Activated CD4-positive, CD25-positive, alpha-beta regulatory T cell (primary cell): ENCODE measurements at places on chromosomes 7 and 10.

DNA sequence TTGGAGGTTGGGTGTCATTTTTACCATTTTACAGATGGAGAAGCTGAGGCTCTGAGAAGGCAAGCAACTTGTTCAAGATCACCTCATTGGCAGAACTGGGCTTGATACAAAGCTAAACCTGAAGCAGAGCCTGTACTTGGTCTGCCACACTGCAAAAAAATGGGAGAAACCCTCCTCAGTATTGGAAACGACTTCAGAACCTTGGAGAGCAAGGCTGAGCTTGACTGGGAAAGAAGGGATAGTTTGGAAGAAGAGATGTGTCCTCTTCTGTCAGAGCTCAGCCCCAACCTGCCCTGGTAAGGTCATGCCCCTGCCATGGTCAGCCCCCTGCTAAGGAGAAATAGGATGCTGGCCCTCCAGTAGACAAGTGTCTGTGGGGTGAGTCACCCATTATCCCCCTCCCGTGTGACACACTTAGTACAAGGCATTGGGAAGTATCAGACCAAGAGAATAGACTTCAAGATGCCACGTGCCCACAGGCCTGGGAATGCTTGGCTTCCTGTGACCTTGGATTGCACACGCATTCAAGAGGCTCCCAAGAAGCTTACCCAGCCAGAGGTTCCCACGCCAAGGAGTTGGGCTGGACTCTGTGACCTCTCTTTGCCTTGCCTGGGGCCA lies 56.2 kb upstream of the SMNDC1 start:
- no peak for DNase-seq

GRCh38 chr10:117137031-117137910 lies 799 bp downstream of the VAX1 start:
- DNase-seq, result no peak

DNA sequence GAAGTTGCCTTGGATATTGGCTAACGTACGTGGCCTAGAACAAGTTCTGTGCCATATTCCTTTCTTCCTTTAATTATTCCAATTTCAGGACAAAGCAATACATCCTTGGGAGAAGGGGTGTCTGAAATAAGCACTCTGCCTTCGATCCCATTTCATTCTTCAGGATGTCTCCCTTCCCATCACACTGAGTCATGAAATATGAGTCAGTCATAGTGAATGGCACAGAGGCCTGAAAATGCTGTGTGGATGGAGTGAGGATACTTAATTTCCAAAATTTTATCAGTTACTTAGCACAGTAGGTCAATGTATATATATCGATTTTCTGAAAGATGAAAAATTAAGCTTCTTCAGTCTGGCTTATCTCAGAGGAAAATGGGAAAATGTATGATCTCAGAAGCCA lies 19.5 kb downstream of the EVX1 start:
- no peak for DNase-seq

DNA sequence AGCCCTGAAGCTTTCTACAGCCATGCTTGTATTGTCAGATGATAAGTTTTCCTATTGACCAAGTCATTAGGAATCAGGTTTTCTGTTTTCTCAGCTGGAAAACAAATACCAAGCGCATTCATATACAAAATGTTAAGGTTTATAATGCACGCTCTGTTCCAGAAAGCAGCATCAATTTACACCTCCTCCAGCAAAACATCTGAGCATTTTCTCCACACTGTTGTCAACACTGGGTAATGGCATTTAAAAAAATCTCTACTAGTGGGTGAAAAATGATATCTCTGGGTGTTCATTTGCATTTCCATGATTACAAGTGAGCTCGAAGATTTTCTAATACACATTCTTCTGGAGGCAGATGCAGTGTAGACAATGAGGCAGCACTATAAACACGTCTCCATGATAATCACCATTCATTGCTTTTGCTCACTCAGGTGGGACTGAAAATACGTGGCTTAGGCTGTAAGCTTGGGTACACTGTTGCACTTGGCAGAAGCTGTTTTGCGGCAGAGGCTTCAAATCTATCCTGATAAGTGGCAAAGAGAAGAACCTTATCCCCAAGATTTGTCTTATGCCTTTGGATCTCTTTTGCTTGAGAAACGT lies 114.8 kb upstream of the PLPP4 start:
- no peak for DNase-seq

GRCh38 chr7:126790763-126791162 lies 462.0 kb downstream of the GRM8 start:
- no peak for DNase-seq

DNA sequence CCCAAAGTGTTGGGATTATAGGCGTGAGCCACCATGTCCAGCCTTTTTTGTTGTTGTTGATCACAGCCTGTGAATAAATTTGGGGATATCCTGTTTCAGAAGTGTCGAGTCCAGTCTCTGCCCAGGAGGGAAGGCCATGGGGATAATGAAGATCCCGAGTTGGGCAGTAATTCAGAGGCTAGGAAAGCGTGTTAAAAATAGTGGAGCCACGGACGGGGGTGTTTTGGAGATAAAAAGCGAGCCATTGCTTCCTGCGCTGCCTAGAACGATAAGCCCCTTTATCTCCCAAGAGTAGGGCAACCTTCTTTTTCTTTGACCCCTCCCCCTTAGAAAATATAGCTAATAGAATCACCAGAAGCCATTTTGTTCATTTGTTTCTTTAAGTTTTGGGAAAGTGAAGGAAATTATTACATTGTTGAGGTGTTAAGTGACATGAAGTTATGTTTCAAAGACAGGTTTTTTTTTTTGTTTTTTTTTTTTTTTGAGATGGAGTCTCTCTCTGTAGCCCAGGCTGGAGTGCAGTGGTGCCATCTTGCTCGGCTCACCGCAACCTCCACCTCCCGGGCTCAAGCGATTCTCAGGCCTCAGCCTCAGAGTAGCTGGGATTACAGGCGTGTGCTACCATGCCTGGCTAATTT lies 43.3 kb downstream of the IL15RA start:
- no peak for DNase-seq
